ENCODE measurements at places on chromosomes 3 and 15.

DNA sequence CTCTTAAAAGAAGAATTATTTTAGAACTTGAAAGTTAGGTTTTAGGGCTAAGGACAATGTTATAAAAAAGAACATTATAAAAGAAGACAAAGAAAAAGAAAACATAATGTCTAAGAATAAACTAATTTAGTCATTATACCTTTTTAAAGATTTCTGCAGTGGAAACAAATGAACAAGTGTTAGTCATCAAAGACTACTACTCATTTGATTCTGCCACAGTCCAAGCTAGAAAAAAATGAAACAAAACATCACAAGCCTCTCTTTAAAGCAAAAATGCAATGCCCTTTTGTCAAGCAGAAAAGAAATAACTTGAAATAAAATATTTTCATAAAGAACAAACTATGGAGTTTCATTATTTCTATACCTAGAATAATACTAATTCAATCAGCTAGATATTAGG lies 102.0 kb downstream of the TBC1D5 start:
- DNase-seq, result no peak

DNA sequence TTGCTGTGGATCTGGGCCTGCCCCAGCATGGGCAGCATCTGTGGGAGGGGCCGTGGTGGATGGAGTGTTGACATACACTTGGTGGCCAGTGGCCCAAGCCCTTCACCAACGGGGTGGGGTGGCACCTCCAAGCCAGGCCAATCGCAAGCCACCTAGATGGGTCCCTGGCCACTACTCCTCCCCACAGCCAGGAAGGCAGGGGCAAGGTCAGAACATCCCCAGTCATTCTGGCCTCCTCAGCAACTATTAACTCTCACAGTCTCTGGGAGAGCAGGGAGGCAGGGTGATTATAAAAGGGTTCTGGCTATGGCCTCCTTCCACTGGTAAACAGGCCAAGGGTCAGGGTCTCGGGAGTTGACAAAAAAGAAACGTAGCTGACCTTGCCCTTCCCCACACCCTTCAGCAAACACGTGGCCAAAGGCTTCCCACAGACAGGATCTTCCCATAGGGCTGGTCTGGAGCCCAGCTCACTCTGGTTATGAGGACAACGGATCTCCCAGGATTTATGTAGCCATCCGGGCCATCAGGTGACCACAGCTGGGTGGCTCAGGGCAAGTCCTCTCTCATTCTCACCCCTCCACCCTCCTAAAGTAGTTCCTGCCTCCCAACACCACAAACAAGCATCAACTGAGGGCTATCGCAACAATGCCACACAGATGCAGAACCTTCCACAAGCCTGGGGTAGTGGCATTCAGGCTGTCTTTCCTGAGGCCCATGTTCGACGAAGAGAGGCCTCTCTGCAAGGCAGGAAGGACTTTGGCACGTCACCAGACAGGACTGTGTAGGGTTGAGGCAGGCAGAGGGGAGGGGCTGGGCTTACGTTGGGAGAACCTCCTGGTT lies 18.9 kb downstream of the TLE3 start:
- DNase-seq, result no peak

DNA sequence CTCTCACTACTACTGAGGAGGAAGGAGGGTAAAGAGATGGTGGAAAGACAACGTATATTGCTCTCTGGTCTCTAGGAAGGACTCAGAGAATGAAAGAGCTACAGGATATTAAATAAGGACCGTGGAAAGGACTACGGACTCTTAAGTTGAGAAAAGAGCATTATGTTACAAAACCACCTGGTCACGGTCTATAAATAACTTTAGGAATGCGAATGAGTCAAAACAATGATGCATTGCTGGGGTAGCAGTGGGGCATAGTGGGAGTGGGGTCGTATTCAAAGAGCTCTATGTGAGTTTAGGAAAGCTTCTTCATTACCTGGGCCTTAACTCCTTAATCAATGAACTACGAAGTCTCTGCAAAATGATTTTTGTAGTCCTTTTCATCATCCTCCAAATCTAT lies 295.7 kb upstream of the SOX14 start:
- DNase-seq, result no peak

GRCh38 chr3:32440611-32441350 lies 49.1 kb downstream of the CMTM7 start:
- no peak for DNase-seq

GRCh38 chr3:81291586-81291985 lies 469.9 kb downstream of the GBE1 start:
- DNase-seq, result no peak

- no peak for DNase-seq
Observed at GRCh38 chr3:122973893-122974615, 53.5 kb downstream of the SEMA5B start.

Measured in SHP77 treated with DMSO at 0.1 percent for 48 hours (cell line).